Activated T-cell treated with anti-CD3 and anti-CD28 coated beads for 24 hours (primary cell): ENCODE measurements at places on chromosomes 12 and 14.

- no peak for DNase-seq
These were observed 55.2 kb downstream of the SLC38A4 start for GRCh38 chr12:46770501-46771183.

- no peak for DNase-seq
These were observed 324 bp upstream of the HOXC9 start for GRCh38 chr12:53999559-54000115.

DNA sequence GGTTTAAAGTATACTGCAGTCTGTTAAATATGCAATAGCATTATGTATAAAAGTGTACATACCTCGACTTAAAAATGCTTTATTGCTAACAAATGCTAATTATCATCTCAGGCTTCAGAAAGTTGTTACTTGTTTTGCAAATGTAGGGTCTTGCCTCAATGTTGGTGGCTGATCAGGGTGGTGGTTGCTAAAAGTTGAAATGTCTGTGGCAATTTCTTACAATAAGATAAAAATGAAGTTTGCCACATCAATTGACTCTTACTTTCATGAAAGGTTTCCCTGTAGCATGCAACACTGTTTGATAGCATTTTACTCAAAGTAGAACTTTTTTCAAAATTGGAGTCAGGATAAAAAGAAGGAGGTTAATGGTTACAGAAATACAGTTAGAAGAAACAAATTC lies 407.7 kb upstream of the OR4E1 start:
- no peak for DNase-seq

DNA sequence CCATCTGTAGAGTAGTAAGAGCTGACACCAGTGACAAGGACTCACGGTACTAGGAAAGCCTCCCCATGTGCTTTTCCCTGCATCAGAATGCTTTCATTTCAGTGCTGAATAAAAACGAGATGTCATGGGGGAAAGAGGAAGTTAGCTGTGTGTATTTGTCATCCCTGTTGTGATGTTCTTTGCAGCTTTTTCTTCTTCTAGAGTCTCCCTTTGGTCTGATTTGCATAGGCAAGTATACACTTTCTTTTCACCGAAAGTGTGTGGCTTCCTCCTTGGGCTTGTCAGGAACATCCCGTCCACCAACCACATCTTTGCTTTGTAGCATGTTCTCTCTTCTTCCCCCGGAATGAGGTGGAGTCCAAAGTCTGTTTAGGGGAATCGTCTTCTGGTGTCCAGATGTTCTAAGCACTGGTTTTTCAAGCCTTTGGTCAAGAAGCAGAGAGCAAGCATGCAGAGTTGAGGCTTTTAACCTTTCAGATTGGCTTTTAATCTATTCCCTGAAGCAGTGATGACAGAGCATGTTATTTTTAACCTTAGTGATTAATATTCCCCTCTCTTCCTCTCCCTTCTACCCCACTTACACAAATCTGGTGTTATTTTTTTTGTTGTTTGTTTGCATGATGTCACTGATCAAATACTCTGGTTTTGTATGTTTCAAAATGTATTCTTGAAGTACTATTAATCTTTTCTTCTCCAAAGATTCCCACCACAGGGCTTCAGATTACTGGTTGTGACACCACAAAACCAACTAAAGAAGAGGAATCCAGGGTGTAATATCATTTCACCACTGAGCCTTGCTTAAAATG lies 163.4 kb downstream of the SAMD4A start:
- peak; percentile 37 for DNase-seq

DNA sequence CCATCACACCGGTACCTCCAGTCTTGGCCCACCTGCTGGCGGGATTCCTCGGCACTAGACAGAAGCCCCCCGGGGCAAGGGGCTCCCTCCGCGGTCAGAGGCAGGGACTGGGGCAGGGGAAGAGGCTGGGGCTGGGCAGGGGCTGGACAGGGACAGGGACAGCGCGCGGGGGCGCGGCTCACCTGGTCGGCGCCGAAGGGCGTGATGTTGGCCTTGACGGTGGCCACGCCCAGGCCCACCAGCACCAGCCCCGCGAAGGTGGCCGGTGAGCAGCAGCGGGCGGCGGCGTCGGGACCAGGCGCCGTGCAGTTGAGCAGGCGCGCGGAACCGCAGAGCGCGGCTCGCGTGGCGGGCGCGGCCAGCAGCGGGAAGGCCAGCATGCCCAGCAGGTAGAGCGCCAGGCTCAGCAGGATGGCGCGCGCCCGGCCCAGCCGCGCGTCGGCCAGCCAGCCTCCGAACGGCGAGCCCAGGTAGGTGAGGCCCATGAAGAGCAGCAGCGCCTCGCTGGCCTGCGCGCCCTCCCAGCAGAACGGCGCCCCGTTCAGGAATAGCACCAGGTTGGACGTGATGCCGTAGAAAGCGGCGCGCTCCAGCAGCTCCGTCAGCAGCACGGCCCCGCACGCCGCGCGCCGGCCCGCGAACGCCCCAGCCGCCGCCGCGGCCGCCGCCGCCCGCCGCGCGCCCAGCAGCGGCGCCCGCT lies 392 bp downstream of the SLC15A4 start:
- peak; percentile 13 for DNase-seq

GRCh38 chr12:63079791-63080502 lies 71.1 kb downstream of the AVPR1A start:
- no peak for DNase-seq

- no peak for DNase-seq
These were observed 118.4 kb downstream of the SUDS3 start for GRCh38 chr12:118494776-118495175.

GRCh38 chr12:3292677-3293412 lies 198.2 kb upstream of the PRMT8 start:
- DNase-seq, result no peak

DNA sequence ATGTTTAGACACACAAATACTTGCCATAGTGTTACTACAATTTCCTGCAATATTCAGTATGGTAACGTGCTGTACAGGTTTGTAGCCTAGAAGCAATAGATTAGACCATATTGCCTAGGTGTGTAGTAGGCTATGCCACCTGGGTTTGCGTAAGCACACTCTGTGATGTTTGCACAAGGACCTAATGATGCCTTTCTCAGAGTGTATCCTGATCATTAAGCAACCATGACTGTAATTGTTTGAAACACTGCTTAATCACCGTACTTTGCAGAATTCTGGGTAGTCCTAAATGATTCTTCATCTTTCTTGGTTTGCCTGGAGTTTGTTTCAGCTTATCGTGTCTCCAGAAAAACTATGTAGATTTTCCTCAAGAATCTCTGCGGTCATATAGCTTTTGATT lies 11.2 kb upstream of the TCP11L2 start:
- DNase-seq, result no peak
